ENCODE measurements at places on chromosomes 11 and 22. TPM values are rescaled to one million over a fixed set of nuclear protein-coding genes. Genes with fewer than 3 reads are reported as not detected.

DNA sequence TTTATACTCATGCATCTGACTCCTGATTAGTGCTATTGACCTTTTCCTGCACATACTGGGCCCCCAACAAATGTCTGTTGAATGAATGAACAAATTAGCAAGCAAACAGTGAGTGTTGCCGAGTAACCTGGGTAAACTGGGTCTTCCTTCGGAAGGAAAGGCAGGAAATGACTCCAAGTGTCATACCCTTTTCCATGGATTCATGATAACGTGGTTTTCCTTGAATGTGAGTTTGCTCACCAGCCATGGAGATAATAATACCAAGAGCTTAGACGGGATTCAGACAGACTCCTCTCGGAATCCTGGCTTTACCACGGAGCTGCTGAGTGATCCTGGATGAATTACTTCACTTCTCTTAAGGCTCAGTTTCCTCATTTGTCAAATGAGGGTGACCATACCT lies 16.7 kb downstream of the TECTA start:
- no peak for DNase-seq

Gene MCAT
- total RNA-seq: 12.1 TPM

- no peak for DNase-seq
These were observed 25.5 kb downstream of the GNAZ start for GRCh38 chr22:23095733-23096342.

Gene HBG2
- 1.0 TPM for total RNA-seq

DNA sequence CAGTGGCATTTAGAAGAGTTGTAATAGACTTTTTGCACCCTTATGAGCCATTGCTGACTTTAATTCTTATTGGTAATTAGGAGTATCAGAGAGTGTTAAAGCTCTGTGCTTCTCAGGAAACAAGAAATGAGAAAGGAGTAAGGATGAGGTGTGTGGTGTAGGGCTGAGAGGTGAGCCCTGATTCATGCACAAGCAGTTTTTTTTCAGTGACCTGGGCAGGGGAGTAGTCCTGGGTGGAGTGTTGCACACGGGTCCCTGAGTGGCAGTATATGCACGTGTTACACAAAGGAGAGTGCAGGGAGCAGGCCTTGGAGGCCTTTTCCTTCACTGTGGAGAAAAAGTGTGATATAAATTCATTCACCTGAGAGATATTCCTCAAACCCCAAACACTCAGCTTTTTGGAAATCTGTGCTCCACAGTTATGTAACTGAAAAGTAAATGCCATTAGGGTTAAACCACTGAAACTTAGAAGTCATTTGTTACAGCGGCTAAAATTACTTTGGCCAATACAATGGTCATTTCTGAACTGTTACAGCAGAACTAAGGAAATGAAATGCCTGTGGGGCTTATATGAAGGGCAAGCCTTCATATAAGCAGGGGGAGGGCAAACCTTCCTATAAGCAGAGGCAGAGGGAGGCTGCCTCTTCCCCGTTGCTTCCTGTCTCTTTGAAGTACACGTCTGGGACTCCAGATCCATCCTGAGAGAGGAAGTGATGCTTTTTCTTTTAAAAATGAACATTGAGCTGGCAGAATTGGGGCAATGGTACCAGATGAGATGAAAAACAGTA lies 62.6 kb upstream of the OLFML1 start:
- no peak for DNase-seq
